ENCODE measurements at places on chromosomes 11 and 22.

- no peak for DNase-seq
Observed at GRCh38 chr11:13786688-13787087, 118.2 kb downstream of the FAR1 start.

GRCh38 chr11:117877120-117877784, 794 bp upstream of the FXYD6 start:
- no peak for DNase-seq

GRCh38 chr22:36285545-36285944, 32.6 kb downstream of the APOL1 start:
- DNase-seq = no peak

- DNase-seq = no peak
Observed at GRCh38 chr11:43905813-43906241, 25.2 kb downstream of the ALKBH3 start.

- DNase-seq = no peak
Observed at GRCh38 chr11:31656051-31656450, 146.5 kb downstream of the ELP4 start.

- DNase-seq = no peak
Observed at GRCh38 chr11:69463181-69463994, 18.1 kb upstream of the LINC01488 start.

All from OCI-M1 (cell line).